ENCODE measurements at places on chromosomes 7 and 10.

- no peak for DNase-seq
Observed at GRCh38 chr10:43037942-43038782, 38.7 kb upstream of the RET start.

DNA sequence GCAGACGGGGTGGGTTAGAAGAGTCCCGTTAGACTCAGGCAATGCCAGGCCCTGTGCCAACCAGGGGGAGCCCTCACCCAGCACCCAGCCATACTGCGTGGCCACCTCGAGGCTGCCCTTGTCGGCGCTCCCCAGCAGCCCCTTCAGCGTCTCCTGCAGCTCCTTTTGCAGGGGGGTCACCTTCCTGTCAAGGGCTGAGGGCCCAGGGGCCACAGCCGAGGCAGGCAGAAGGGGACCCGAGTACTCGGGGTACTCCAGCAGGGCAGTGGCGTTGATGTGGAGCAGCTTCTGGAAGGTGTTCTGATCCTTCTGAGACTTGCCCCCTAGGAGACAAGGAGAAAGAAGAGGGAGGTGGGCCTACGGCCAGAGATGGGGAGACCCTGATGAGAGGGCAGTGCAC, 9.7 kb downstream of the TBRG4 start:
- DNase-seq, result no peak

DNA sequence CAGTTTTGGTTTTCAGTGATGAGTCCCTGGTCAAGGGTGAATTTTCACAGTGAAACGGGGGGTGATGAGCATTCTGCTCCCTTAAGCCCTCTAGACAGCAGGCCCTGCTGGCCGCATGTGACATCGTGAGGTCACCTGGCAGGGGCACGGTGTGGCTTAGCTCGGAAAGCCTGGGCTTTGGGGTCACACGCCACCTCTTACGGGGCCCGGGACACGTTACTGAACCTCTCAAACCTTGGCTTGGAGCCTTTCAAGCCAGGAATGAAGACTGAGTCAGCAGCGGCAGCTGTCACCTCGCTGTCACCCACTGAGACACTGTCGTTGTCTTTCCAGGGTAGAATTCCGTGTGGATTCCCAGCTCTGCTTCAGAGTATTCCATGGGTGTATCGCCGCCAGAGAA, 4.1 kb downstream of the GET4 start:
- DNase-seq, result no peak

- no peak for DNase-seq
Observed at GRCh38 chr10:78319841-78320240, 286.2 kb downstream of the RPS24 start.

GRCh38 chr10:105148921-105149320, 507.8 kb downstream of the SORCS3 start:
- no peak for DNase-seq
